Fibroblast of the aortic adventitia (primary cell): ENCODE measurements at places on chromosomes 12 and 14.

- DNase-seq, result no peak
Measured at GRCh38 chr12:6266541-6266966, 43.9 kb upstream of the PLEKHG6 start.

GRCh38 chr14:98955741-98956070, 316.3 kb downstream of the BCL11B start:
- no peak for DNase-seq

DNA sequence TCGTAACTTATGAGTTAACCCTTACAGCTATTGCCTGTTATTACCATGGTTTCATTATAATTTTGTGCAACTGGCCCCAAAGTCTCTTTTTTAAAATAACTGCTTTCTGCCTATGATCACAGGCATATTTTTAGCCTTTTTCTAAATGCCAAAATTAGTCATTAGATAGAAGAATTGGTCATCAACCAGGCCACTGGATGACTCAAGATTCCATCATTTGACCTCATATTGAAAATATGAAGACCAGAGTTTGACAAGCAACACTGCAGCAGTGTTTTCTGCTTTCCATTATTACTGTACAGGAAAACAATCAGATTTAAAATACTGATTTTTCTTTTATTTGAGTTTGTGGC, 54.7 kb upstream of the OTOGL start:
- DNase-seq, result peak; percentile 92

DNA sequence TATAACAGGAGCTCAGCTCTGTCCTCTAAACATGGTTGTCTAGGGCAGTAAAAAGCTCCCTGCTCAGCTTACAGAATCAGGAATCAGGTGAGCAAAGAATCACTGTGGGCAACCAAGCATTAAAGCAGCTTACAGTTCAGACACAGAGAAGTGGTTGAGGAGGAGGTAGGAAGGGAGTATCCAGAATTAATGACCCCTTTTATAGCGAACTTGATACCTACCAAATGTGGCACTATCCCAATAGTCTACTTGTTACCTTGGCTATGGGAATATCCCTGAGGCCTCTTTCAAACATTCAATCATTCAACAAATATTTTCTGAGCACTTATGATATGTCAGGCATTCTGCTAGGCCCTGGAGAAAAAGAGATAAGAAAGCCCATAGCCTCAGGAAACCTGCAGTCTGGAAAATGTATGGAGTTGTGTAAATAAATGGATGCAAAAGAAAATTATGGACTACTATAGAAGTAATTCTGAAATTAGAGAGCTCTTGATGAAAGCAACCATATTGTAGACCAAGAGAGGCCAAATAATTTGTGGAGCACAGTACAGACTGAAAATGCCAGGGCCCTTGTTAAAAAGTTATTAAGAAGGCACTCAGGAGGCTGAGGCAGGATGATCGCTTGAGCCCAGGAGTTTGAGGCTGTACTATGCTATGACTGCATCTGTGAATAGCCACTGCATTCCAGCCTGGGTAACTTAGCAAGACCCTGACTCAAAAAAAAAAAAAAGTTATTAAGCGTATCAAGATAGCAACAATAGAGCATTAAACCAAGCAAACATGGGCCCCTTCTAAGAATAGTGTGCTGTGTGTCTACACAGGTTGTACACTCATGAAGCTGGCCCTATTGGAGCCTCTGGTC, 134.0 kb upstream of the CPSF6 start:
- no peak for DNase-seq

GRCh38 chr14:105456736-105457617, 17.6 kb upstream of the CRIP2 start:
- DNase-seq, result no peak

- DNase-seq, result no peak
Measured at GRCh38 chr14:69500736-69501135, 16.2 kb downstream of the PLEKHD1 start.

DNA sequence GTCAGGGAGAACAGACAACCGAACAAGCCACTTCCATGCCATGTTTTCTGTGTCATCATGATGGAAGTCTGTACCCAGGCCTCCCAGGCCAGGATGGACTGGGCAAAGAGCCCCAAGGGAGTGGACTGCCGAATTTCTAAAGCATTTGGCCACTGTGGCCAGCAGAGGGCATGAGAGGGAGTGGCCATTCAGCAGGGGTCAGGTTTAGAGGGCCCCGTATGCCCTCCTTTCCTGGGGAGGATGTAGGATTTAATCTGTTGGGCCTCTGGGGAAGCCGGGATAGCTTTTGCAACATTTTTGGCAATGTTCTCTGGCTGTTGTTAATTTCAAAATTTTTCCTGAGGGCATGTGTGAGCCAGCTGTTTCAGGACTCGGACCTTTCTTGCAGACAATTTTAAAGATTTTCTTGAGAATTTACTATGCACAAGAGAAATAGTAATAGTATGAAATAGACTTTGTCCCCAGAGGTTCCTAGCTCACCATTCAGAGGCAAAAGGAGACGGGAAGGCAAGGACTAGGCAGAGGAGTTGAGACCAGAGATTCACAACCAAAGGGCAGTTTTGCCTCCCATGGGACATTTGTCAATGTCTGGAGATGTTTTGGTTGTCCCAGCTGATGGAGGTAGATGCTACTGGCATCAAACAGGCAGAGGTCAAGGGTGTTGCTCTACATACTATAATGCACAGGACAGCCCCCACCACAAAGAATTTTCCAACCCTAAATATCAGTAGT, 18.0 kb downstream of the ACACB start:
- DNase-seq, result peak; percentile 64

DNA sequence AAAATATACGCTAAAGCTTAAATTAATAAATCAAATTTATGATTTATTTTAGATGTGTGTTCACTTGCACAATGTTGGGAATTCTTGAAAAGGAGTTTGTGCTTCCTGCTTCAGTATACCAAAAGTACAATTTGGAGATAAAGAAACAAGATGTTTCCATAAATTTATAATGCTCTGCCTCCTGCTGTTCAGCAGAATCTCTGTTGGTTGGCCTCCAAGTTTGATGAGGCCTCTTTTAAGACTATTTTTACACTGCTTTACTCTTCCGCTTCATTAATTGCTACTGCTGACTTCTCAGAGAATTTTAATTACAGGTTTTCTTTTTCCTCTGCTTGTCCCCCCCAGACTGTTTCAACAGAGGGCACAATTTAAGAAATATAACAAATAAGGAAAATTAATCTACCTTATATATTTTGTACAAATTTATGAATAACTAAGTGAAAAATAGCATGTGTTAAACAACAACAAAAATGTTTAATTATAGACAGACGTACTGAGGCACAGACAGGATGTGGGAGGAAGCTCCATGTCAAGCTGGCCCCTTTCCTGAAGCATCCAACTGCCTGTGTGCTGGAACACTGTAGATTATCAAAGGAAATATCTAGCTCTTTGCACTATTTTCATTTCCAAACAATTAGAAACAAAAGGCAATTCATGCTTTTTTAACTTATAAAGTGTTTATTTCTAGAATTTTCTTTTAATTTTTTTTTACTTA, 83.9 kb downstream of the PIK3C2G start:
- DNase-seq, result no peak

DNA sequence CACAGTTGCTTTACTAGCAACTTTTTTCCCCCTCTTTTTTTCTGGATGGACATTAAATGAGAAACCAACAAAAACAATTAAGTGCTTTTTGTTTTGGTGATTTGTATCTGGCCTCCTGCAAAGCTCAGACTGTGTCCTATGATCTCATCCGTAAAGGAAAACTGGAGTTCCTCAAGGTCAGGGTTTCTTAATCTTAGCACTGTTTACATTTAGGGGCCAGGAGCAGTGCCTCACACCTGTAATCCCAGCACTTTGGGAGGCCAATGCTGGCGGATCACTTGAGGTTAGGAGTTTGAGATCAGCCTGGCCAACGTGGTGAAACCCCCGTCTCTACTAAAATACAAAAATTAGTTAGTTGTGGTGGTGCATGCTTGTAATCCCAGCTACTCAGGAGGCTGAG, 28.0 kb downstream of the ENTPD5 start:
- no peak for DNase-seq

DNA sequence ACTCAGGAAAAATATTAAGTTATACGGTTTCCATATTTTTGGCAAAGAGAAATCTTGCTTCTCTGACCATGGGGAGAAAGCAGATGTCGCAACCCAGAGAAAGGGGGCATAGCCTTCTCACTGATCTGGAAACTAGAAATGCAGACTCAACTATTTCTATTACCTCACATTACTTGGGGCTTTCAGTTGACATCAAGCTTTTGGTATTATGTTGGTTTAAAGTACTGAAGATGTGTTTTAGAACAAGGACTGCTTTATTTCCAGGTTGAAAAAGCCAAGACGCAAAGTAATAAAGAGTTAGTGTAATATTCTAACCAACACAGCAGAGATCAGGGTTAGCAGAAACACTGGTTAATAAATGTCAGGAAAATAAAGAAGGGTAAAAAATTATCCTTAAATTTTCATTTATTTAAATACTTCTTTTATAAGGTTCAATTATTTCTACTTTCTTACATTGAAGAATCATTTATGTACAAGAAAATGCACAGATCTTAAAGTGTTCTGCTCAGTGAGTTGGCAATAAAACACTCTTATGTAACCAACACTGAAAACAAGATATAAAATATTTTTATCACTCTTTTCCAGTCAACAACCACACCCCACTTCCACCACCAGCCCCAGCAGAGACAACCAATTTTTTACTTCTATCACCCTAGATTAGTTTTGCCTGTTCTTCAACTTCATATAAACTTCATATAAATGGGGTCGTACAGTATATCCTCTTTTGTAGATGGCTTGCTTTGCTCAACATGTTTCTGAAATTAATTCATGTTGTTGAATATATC, 26.0 kb downstream of the DCP1B start:
- peak; percentile 53 for DNase-seq

- DNase-seq, result no peak
Measured at GRCh38 chr12:88725592-88726143, 145.4 kb upstream of the KITLG start.

DNA sequence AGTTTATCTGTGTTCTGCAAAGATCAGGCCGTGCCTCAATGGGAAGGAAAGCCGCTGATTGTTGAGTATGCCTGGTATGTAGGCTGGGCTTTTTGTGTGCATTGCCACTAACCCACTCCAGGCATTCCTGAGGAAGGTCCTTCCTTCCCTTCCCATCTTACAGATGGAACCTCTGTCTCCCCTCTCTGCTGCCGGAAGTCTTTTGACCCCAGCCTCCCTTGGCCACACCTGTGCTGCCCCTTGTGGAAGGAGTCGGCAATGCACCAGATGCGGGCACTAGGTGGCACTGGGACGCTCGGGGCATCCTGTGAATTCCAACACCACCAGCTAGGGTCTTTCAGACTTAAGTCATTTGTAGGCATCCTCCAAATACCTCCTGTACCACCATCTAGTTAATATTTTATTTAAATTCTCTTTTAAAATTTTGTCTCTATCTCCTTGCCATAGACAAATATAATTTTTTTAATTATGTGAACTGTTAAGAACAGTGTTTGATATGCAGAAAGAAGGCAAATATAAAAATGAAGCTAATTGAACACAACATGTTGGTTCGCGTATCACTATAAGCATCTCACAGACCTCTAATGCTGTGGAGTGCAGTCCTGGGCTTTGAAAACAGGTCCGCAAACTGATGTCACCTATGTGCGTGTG, 99.6 kb downstream of the RIN3 start:
- DNase-seq, result no peak

- no peak for DNase-seq
Measured at GRCh38 chr12:19647806-19648556, 208.7 kb downstream of the AEBP2 start.

GRCh38 chr12:10851243-10851858, 2.1 kb upstream of the PRR4 start:
- no peak for DNase-seq

DNA sequence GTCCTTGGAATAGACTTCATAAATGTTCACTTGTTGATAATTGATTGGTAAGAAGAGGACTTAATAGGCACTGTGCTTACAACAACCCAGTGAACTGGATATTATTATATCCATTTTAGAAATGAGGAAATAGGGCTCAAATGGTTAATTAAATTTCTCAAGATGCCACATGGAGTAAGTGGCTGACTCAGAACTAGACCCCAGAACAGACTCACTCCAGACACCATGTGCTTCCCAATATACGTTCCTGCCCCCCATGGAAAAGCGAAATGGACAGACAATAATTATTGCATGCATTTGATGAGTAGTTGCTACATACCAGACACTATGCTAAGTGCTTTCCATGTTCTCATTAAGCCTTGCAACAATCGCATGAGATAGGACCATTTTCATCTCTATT, 895 bp upstream of the ANKS1B start:
- no peak for DNase-seq

- no peak for DNase-seq
Measured at GRCh38 chr14:96080571-96080970, 41.4 kb downstream of the C14orf132 start.

DNA sequence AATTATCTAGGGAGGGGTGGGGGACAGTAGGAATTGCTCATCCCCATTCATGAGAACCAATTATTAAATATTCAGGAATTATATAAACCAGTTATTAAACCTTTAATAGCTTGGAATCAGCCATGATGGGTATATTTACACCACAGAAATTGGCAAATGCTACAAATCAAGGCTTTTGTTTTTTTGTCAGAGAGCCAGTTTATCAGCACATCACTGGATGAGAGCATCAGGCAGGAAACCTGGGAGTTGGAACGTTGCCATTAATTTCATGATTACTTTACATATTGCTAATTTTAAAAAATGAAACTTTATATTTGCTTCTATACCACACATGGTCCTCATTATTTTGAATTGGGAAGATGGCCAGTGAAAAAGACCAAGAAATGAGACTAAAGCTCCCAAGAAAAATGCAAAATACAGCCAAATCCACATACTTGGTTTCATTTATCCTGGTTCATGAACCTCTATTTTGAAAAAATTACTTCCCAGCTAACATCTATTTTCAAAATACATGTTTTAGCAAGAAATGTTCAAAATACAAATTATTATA, 48.4 kb downstream of the ATL1 start:
- DNase-seq, result peak; percentile 83

DNA sequence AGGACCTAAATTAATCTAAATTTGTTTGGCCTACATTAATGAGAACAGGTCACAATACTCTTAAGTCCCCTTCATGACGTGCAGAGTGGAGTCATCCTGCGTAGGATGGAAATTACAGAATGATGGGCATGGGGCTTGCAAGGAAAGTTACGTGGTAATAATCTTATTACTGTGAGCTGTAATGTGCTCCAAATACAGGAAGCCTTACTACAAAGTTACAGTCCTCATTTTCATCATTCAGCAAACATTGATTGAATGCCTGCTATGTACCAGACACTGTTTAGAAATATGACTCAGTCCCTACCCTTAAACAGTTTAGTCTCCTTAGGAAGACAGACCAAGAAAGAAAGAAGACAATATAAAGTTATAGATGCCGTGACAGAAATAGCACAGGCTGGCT, 9.4 kb downstream of the HIGD1C start:
- no peak for DNase-seq

- DNase-seq, result no peak
Measured at GRCh38 chr12:114656906-114657596, 26.9 kb downstream of the TBX3 start.

- DNase-seq, result no peak
Measured at GRCh38 chr12:19979584-19979983, 388.8 kb upstream of the PDE3A start.
